CD8-positive, alpha-beta memory T cell (primary cell): ENCODE measurements at places on chromosomes 6 and 20.

DNA sequence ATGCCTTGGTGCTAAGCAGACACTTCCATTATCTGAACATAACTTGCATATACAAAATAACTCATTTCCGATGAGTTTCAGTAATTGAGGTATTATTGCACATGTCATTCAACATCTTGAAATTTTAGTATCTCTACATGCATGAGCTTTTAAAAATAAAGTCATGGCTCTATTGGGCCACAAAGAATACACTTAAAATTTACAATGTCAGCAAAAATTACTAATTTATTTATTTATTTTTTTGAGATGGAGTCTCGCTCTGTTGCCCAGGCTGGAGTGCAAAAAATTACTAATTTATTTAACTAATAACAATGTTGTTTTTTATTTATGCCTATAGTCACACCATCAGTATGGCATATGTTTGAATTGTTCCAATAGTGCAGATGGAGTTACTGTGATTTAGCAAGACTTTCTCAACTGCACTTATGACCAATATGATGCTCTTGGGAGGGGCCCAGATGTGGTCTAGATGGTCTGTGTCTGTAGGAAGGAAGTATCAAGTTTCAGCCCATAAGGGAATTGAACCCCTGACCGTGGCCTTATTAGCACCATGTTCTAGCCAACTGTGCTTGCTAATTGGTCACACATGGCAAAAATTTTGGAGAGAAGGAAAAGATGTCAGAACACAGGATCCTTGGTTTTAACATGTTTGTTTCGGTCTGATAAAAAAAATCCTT is 370.7 kb upstream of the TSHZ2 start:
- no peak for DNase-seq

DNA sequence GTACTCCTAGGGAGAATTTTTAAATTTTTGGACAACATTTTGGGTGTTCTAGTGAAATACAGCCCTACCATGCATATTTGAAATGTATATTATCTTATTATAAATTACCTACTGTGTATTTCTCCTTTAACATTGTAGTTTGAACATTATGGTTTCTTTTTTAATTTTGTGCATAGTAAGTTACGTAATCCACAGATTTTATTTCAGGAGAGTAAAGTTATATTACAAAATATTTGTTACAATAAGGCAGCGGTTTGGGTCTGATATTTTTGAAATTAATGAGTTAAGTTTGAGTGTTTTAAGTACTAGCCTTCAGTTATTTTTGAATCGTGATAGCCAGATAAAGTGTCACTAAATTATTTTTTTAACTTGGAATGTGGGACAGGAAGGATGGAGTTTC is 7.3 kb upstream of the SOX4 start:
- DNase-seq, result no peak

DNA sequence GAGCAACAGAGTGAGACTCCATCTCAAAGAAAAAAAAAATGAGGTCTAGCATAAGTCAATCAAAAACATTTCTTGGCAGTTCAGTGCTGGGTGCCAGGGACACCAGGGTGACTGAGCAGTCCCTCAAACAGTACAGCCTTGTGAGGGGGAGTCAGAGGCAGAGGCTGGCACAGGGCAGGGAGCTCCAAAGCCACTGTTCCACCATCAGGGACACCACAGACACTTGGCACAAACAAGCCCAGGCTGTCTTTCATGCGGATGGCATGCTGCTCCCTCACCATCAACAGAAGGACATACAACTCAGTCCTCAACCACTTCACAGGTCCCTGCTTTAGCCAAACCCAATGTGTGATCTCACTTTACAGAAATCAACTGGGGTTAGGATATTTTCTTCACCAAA is 36.0 kb upstream of the GRM4 start:
- no peak for DNase-seq

GRCh38 chr6:31597006-31597405 is 4.2 kb upstream of the NCR3 start:
- no peak for DNase-seq

DNA sequence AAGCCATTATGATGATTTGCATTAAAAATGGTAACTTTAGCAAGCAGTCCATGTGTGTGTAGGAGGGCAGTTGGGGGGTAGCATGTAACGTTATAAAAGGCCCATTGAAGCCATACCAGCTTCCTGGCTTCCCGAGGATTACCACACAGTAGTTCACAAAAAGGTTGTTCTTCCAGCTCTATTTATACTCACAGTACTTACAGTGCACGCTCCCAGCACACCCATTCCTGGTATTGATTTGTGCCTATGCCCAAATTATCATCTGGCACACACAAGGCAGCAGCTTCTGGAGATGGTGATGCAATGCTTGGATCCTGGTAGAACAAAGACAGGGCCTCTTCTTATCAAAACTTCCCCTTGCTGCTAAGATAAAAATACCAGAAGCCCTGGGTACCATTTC is 436.8 kb downstream of the HAO1 start:
- DNase-seq, result no peak

DNA sequence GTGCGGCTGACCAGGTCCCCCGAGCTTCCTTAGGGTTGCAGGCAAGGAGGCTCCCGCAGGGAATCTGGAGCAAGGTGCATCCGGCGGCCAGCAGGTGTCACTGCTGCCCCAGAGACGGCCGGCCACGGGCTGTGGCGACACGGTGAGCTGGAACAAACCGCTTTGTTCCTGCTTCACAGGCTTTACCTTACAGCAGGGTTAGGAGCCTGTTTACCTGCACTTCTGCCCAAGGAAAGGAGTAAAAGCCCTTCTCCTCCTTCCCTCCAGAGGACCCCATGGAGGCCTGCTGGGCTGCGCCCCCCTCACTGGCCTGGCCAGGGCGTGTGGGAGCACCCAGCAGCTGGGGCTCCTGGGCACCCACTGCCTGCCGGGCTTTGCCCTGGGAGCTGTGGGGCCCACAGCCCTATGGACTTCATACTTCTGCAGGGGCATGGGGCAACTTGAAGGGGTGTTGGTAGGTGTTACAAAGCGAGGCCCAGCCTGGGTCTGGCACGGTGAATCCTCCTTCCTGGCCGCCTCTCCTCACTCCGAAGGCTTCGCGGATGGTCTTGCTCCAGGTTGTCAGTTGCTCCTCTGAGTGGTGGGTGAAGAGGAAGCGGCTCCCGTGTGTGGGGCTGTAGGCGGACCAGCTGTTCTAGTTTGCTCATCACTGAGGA is 88.4 kb downstream of the CDC5L start:
- DNase-seq, result peak; percentile 67

GRCh38 chr6:142617158-142617557 is 315.4 kb downstream of the ADGRG6 start:
- DNase-seq, result no peak

GRCh38 chr20:45834797-45835161 is 1.2 kb downstream of the SNX21 start:
- no peak for DNase-seq

DNA sequence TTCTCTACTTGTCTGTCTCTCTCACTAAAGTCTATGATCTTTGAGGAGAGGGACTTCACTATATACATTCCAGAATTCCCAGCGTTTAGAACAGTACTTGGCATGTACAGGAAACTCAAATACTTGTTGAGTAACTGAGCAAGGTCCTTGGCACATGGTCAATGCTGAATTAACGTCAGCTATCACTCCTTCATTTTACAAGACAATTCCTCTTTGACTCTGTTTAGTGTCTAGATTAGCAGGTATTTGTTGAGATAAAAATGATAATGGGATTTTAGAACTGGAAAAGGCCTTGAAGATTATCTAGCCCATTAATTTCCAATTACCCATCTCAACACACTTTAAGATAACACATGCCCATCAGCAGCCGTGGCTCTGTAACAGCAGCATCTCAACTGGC is 6.6 kb upstream of the GUCA1B start:
- no peak for DNase-seq

- DNase-seq, result no peak
Observed at GRCh38 chr20:49985617-49986016, 2.8 kb downstream of the SNAI1 start.

GRCh38 chr20:23623666-23624323 is 14.0 kb downstream of the CST3 start:
- DNase-seq, result no peak

- DNase-seq, result no peak
Observed at GRCh38 chr6:48691420-48691819, 580.4 kb upstream of the PTCHD4 start.

DNA sequence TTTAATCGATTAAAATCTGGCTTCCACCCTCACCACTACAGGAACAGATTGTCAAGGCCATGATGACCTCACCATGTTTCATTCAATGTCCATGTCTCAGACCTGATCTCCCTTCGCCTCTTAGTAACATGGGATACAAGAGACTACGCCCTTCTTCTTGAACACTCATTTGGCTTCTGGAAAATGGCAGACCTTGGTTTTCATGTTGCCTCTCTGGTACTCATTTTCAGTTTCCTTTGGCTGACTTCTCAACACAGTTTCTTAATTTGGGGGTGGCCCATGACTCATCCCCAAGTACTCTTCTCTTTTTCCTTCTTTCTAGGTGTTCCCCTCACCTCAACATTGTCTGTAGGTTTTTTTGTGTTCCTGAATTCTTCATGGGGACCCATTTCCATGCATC is 22.7 kb downstream of the TMX4 start:
- no peak for DNase-seq

- DNase-seq, result no peak
Observed at GRCh38 chr20:24632581-24632980, 163.2 kb downstream of the SYNDIG1 start.
